ENCODE measurements at places on chromosomes 7 and 10. TPM values are rescaled to one million over a fixed set of nuclear protein-coding genes. Genes with fewer than 3 reads are reported as not detected.

DNA sequence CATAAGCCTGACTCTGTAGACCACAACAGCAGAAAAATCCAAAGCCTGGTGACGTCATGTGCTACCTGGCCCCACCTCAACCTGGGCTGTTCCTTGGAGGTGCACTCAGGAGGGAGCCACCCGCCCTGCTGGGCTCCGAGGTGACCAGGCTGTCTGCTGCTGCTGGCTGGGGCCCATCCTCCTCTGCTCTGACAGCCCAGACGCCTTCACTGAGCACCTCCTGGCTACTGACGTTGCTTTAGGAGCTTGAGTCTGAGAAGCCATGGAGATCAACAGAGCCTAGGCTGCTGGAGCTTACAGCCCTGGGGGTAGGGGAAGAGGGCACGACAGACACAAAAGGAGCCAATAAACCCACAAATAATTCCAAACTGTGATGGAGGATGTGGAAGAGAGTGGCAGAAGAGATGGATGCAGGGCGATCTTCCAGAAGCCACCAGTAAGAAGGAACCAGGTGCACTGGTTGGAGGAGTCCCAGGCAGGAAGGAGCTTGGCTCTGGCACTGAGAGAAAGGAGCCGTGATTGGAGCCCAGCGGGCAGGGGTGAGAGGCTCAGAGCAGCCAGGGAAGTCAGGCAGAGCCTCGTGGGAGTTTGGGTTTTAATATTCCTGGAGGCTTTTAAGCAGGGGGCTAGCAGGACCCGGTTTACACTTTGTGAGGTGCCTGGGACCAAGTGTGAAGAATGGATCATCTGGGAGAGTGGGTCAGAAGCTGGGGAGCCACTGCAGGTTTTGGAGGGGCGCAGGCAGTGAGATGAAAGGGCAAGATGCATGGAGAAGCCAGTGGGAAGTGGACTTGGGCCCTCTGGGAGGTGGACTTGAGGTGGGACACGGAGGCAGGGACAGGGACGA, 1.7 kb upstream of the PTPRE start:
- DNase-seq, result no peak

- no peak for DNase-seq
These were observed 37.3 kb downstream of the KIF20B start for GRCh38 chr10:89738551-89739209.

- DNase-seq, result no peak
These were observed 342.6 kb downstream of the IPMK start for GRCh38 chr10:57925045-57925444.

DNA sequence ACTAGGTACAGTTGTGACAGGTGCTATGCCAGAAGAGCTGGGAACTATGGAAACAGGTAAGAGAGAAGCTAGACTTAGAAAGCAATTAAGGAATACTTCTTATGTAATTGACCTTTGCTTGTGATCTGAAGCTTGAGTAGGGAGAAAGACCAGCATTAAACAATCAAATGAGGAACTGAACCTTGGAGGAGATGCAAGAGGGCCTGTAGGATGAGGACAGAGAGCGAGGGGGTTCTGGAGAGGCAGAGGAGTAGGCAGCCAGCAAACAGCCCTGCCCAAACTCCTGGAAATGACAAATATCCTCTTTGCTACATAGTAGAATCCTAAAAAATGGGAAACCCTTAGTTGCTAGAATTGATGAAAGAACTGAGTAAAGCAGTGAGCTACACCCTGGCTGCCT, 41.6 kb upstream of the FAM204A start:
- no peak for DNase-seq

- no peak for DNase-seq
These were observed 542.4 kb upstream of the DPP6 start for GRCh38 chr7:153509768-153510167.

DNA sequence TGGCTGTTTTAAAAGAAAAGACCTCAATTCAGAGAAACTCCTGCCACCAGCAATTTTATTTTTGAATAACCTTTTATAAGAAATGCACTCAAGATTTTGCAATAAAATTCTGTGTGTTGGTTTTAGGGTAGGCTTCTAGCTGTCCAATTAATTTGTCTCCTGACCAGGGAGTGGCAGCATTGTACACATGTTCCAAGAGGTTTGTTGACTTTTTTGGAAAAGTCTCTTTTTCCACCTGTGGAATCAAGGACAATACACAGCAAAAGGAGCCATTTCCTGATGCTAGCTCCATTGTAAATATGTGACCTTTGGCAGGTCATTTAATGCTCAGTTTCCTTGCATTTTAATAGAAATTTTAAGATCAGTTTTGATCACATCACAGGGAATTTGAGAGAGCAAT, 1.8 kb downstream of the GIMAP5 start:
- no peak for DNase-seq

BTBD16 gene
- total RNA-seq, result 0.46 TPM

PRPS1L1 gene
- total RNA-seq, result not detected

All from gastrocnemius medialis (tissue), 4 donors.